Activated naive CD8-positive, alpha-beta T cell treated with anti-CD3 and anti-CD28 coated beads for 36 hours (primary cell): ENCODE measurements at places on chromosomes 2 and 18.

GRCh38 chr2:217966423-217967070, 36.2 kb downstream of the TNS1 start:
- DNase-seq: no peak

DNA sequence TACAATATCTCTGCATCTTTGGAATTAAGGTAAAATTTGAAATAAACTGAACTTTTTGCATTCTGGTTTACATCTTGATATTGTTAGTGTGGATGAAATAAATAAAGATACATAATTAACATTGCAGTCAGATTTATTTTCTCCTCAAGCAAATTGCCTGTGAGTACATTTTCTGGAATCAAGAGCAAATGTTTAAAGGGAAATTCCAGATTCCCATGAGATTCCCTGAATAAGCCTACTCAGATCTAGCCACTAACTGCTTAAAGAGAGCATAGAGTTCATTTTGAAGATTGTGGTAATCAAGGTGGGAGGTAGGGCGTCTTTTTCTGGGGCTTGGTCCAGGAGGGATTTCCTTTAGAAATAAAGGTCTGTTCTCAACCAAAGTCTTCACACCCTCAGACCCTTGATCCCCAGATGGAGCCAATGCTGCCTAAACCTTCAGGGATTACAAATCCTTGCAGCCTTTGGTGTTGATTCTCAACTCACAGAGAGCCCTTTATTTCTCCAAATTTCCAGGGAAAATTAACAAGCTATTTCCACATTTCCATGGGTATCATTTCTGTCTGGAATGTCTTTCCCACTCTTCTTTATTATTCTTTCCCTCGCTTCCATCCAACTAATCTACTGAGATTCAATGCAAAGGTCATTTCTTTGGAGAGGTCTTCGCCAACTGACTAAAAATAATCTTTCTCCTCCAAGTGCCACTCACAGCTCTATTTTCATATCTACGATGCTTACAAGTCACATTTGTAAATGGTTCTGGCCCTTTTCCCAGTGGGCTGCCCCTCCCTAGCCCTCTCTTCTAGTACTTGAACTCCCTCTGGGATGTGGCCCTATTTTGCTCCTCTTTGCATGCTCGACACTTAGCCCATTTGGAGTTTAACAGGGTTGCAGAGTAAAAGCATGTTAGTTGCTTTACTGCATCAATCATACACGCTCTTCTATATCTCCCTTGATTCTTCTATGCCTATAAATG, 79.8 kb upstream of the SPATS2L start:
- no peak for DNase-seq

- no peak for DNase-seq
Observed at GRCh38 chr18:12507007-12507406, 99.3 kb downstream of the PRELID3A start.

- no peak for DNase-seq
Observed at GRCh38 chr2:5734859-5735520, 42.8 kb downstream of the SOX11 start.

DNA sequence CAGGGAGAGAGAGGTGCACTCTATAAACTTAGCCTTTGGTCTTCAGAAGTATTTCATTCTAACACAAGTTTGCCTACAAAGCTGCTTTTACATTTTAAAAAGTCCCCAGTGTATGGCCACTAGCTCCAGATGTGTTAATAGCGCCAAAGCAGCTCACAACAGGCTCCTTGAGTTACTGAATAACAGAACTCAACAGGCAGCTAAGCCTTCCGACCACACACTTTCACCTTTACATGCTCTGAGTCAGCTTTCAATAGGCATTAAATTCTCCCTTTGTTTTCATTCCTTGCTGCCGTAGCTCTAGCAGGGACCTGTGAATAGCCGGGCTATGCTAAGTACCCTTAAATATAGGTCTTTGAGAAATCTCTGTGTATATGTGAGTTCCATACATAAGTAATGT, 262.8 kb upstream of the PARD3B start:
- DNase-seq: no peak

DNA sequence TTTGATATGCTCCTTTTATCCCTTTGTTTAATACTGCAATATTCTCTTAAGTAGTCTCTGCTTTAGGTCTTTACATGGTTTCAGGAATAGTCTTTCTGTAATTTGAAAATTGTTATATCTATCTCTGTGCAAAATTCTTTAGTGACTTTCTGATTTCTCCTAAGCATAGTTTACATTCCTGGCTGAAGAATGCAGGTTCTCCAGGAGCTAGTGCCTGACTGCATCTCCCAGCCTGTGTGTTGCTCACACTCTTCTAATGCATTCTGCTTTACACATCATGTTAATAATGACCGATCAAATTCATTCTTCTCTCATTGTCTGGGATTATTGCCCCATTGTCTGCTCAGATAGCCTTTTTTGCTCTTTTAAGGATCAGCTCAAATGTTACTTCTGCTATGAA, 1349.2 kb downstream of the DSC3 start:
- no peak for DNase-seq

GRCh38 chr18:35729991-35730668, 148.6 kb downstream of the GALNT1 start:
- no peak for DNase-seq

- no peak for DNase-seq
Observed at GRCh38 chr2:20509770-20510490, 63.1 kb downstream of the RHOB start.

DNA sequence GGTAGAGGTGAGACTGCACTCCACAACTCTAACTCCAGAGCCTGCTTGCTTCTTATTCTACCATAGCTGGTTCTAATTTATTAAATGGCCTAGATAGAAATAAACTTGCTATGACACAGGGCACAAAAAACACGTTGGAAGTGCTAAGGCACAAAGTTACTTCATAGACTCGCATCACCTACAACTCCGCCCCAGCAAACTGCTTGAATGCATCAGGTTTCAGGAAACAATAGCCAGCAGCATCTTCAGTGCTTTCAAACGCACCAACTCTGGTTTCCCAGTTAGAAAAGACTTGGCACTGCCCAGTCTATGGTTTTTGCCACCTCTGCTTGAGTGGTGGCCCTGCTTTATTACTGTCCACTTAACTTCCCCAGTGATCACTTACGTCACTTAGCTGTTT, 142.6 kb downstream of the RIF1 start:
- no peak for DNase-seq

GRCh38 chr2:11564816-11565567, 31.1 kb downstream of the GREB1 start:
- DNase-seq: no peak

GRCh38 chr2:23385351-23385747, 370 bp downstream of the KLHL29 start:
- no peak for DNase-seq

DNA sequence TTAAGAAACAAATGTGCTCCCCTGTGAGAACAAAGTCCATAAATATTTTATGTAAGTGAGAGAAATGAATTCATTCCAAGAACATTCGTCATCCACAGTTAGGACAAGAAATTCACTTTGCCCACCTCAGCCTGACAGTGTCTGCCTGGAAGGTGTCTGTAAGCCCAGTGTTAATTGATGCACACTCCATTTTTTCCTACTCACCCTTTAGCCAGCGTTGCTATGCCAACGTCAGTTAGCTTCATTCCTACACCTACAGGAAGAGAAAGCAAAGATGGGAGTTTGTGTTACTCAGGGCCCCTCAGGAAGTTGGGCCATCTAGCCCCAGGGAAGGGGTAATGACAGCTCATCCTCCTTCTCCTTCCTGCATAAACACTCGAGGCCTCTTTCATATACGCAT, 131.0 kb downstream of the ALPK2 start:
- DNase-seq: no peak

- no peak for DNase-seq
Observed at GRCh38 chr2:1572638-1573037, 159.4 kb downstream of the TPO start.

DNA sequence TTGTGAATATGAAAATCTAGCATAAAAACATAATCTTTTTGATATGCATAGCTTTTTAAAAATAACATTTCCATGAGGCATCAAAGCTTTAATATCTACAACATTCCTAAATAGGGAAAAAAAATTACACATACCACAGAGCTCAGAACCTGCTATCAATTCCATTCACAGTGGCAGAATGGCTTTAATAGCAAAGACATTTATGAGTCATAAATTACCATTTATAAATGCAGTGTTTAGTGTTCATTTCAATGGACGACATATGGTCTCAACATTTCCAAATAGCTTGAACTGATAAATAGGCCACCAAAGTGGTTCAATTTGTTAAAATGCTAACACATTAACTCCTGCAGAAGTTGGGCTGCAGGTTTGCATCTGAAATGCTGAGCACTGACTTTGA, 600.6 kb upstream of the SETBP1 start:
- no peak for DNase-seq

DNA sequence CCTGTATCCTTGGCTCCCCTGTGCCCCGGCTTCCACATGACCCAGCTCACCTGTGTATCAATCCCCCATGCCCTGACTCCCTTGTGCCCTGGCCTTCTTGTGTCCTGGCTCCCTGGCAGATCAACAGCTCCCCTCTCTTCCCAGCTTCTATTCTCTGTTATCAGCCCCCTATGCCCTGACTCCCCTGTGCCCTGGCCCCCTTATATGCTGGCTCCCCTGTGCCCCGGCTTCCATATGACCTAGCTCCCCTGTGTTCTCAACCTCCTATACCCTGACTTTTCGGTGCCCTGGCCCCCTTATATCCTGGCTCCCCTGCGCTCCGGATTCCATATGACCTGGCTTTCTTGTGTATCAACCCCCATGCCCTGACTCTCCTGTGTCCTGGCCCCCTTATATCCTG, 209.2 kb downstream of the LOXHD1 start:
- no peak for DNase-seq

DNA sequence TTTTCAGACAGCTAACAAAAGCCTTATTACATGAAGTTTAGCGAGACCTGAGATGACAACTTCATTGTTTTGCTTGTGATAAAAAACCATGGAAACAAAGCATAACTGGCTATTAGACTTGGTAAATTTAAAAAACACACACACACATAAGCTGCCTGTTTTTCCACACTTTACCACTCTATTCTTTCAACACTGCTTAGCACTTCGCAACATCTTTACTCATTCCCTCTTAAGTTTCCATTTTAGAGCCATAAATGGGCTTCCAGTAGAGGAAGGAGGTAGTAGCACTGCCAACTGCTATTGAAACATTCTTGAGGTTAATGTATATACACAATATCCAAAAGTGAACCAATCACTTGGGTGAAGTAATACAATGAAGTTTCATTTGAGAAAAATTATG, 54.1 kb downstream of the BAZ2B start:
- no peak for DNase-seq

DNA sequence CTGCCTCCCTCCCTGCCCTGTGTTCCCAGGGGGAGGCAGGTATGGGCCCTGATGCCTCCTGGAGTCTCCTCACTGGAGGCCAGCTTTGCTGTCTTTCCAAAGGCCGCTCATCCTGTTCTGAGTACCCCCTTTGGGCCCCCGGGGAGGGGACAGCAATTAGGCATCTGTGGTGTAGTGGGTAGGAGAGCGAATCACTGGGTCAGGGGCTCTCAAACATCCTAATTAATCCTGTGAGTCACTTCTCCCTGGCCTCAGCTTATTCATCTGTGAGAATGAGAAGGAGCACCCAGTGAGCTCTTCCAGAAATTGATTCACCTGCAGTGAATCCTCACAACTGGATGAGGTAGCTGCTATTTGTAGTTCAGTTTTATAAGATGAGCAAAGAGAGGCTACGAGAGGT, 16.4 kb downstream of the TET3 start:
- DNase-seq: no peak

- DNase-seq: no peak
Observed at GRCh38 chr18:12079491-12080237, 14.0 kb upstream of the ANKRD62 start.

- DNase-seq: peak; percentile 71
Observed at GRCh38 chr2:161077367-161078210, 82.6 kb upstream of the TANK start.
